Panc1 (cell line): ENCODE measurements at places on chromosomes 5 and 9.

- DNase-seq, result no peak
Observed at GRCh38 chr5:53167836-53168235, 58.3 kb upstream of the MOCS2 start.

- DNase-seq, result no peak
Observed at GRCh38 chr5:153399595-153399994, 90.9 kb upstream of the GRIA1 start.

DNA sequence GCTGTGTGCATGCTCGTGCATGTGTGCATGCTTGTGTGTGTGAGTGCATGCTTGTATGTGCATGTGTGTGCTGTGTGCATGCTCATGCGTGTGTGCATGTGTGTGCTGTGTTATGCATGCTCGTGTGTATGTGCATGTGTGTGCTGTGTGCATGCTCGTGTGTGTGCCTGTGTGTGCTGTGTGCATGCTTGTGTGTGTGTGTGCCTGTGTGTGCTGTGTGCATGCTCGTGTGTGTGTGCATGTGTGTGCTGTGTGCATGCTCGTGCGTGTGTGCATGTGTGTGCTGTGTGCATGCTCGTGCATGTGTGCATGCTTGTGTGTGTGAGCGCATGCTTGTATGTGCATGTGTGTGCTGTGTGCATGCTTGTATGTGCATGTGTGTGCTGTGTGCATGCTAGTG, 30.3 kb upstream of the SH3PXD2B start:
- DNase-seq, result no peak

DNA sequence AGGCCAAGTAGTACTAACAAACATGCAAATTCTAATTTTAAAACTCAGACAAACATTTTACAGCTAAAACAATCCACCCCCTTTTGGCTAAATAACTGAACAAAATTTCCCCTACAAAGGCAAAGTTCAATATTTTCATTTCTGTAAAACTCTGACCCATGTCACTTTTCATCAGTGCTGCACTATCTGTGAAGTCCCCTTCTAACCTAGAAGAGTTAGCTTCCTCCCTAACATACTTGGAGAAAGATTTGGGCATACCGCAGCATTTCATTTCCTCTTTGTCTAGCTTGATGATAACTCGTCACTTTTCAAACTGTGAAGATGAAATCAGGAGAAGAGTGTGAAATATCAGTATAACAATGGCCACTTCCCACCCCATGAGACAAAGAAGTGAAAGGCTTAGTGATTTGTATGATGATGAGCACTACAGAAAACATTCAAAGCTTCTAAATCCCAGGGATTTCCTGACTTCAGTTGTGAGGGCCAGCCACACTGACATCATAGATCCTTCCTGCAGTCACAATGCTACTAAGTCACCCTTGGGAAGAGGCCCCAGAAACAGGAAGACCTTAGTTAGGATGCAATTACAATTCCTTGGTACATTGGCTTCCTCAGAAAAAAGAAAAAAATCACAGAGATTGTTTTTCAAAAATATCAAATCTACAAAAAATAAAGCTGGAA, at the start of gene FAM81B:
Gene FAM81B (plus strand): TSS at position 555 of the 681 bp plus-strand sequence. CDS start 24 bp downstream, at position 579.
- DNase-seq, result no peak

GRCh38 chr9:108078811-108079210, 589.2 kb upstream of the KLF4 start:
- no peak for DNase-seq
